Lower lobe of right lung (tissue), 2 donors: ENCODE measurements at places on chromosomes 5 and 9. TPM values are rescaled to one million over a fixed set of nuclear protein-coding genes. Genes with fewer than 3 reads are reported as not detected.

- peak; percentile 61 for DNase-seq
- H3K4me1 ChIP-seq = no peaks in the 10 kb centered on the region
- no peak overlapping the region for H3K27ac ChIP-seq
- peaks cover 4% of the 10 kb centered on the region for H3K27me3 ChIP-seq
Observed at GRCh38 chr5:55146543-55147151, 13.3 kb upstream of the GPX8 start.

DNA sequence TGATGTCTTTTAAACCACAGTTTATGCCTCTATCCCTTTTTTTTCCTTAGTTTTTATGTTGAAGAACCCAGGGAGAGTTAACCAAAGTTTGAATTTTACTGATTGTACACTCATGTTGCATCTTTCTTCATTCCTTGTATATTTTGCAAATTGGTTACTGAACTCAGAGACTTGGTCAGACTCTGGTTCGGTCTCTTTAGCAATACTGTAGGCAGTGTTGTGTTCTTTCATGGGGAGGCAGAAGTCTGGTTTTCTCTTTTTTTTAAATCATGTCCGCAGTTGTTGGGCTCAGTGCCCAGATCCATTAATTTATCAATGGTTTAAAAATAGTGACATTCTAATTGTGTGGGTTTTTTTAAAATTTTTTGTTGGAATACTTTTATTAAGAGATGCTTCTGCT lies 23.4 kb downstream of the UBE2R2 start:
- no peaks in the 10 kb centered on the region for H3K27me3 ChIP-seq
- no peak overlapping the region for H3K4me3 ChIP-seq
- H3K27ac ChIP-seq = no peak overlapping the region
- DNase-seq = no peak

- H3K27ac ChIP-seq = no peak overlapping the region
- H3K4me3 ChIP-seq = no peak overlapping the region
- H3K4me1 ChIP-seq = no peaks in the 10 kb centered on the region
- peaks cover 8% of the 10 kb centered on the region for H3K27me3 ChIP-seq
Observed at GRCh38 chr9:93295031-93295430, 111.1 kb downstream of the WNK2 start.

GRCh38 chr5:63959177-63959982 lies 2.9 kb downstream of the HTR1A start:
- no peak overlapping the region for H3K4me3 ChIP-seq
- H3K36me3 ChIP-seq = no peaks in the 10 kb centered on the region
- peak; percentile 41 for DNase-seq
- H3K27ac ChIP-seq = no peak overlapping the region
- H3K4me1 ChIP-seq = no peaks in the 10 kb centered on the region
- peaks cover 43% of the 10 kb centered on the region for H3K27me3 ChIP-seq

- H3K27ac ChIP-seq = peak overlapping the region; percentile 26
- peaks cover 30% of the 10 kb centered on the region for H3K4me1 ChIP-seq
- no peak overlapping the region for H3K4me3 ChIP-seq
- DNase-seq = no peak
Observed at GRCh38 chr5:157819502-157820115, 39.3 kb downstream of the CLINT1 start.

DNA sequence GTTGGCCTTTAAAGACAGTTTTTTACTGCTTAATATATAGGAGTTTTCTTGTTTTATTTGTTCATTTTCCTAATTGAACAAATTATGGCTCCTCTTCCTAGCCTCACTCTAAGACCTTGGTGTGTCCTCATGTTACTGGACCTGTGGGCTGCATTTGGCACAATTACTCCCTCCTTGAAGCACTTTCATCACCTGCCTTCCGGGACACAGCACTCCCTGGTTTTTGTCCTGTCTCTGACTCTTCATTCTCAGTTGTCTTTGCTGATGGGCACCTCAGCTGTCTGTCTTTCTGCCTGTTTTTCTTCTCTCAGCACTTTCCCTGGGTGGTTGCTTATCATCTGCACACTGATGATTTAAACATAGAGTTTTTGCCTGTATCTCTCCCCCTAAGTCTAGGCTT lies 13.6 kb downstream of the GTF3C4 start:
- no peaks in the 10 kb centered on the region for H3K4me1 ChIP-seq
- no peak overlapping the region for H3K27ac ChIP-seq
- H3K27me3 ChIP-seq = no peaks in the 10 kb centered on the region
- peaks cover 77% of the 10 kb centered on the region for H3K36me3 ChIP-seq

DNA sequence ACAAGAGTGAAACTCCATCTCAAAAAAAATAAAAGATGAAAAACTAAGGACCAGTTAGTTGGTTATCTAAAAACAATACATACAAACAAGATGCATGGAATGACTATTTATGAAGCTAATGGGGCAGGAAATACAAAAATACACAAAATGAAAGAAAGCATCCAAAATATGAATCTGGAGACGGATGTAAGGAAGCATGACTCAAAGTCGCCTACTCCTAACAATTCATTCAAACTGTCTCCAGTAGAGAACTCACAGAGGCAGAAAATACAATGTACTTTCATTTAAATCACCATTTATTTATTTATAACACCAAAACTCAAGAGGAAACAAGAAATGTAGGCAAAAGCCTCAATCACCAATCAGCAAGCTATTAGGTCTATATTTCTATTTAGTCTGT lies 68.4 kb downstream of the SCAI start:
- no peak overlapping the region for H3K27ac ChIP-seq
- no peaks in the 10 kb centered on the region for H3K4me1 ChIP-seq
- no peaks in the 10 kb centered on the region for H3K36me3 ChIP-seq
- no peak for DNase-seq
- no peak overlapping the region for H3K4me3 ChIP-seq
- H3K27me3 ChIP-seq = no peaks in the 10 kb centered on the region

- H3K27me3 ChIP-seq = no peaks in the 10 kb centered on the region
- no peak for DNase-seq
- H3K27ac ChIP-seq = no peak overlapping the region
- H3K4me3 ChIP-seq = no peak overlapping the region
Observed at GRCh38 chr9:134652291-134653225, 11.0 kb downstream of the COL5A1 start.

- no peak for DNase-seq
- no peak overlapping the region for H3K4me3 ChIP-seq
- H3K4me1 ChIP-seq = no peaks in the 10 kb centered on the region
Observed at GRCh38 chr5:155434681-155435080, 421.1 kb downstream of the KIF4B start.

GRCh38 chr9:6777213-6777902 lies 19.6 kb downstream of the KDM4C start:
- peaks cover 8% of the 10 kb centered on the region for H3K4me1 ChIP-seq
- H3K36me3 ChIP-seq = no peaks in the 10 kb centered on the region
- DNase-seq = no peak
- no peak overlapping the region for H3K4me3 ChIP-seq

- peaks cover 10% of the 10 kb centered on the region for H3K4me1 ChIP-seq
- no peaks in the 10 kb centered on the region for H3K36me3 ChIP-seq
- H3K4me3 ChIP-seq = no peak overlapping the region
- no peak for DNase-seq
Observed at GRCh38 chr5:107393851-107394250, 276.9 kb downstream of the EFNA5 start.

GRCh38 chr9:134054891-134055811 lies 12.7 kb downstream of the BRD3 start:
- H3K4me1 ChIP-seq = peaks cover 53% of the 10 kb centered on the region
- H3K27me3 ChIP-seq = no peaks in the 10 kb centered on the region
- peak; percentile 41 for DNase-seq
- peaks cover 35% of the 10 kb centered on the region for H3K36me3 ChIP-seq
- H3K4me3 ChIP-seq = no peak overlapping the region

GRCh38 chr9:3939820-3940219 lies 360.0 kb downstream of the GLIS3 start:
- H3K4me3 ChIP-seq = no peak overlapping the region
- no peak for DNase-seq
- H3K4me1 ChIP-seq = no peaks in the 10 kb centered on the region

DNA sequence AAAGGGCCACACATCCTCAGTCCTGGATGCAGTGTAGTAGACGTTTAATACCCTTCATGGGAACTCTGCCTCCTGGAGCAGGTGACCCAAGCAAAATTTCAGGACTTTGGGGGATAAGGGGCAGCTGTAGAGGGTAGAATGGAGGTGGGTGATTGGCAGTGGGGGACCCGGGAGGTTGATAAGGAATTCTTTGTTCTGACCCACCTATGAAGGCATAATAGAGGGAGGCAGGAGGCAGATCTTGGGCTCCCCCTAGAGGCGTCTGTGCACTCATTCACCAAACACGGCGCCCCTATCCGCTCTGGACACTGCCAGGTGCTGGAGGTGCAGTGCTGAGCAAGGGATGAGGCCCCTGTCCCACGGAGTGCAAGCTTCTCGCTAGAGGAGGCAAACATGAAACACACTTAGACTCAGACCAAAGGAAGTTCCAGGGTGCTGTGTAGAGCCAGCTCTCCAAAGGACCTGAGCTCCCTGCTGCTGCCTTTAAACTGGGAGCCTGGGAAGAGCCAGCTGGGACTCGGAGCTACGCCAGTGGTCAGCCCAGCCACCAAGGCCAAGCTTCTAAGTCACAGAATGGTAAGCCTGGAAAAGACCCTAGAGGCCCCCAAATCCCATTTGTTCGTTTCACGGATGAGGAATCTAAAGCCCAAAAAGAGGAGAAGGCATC lies 7.7 kb downstream of the IL17B start:
- H3K4me3 ChIP-seq = no peak overlapping the region
- DNase-seq = peak; percentile 71
- H3K27ac ChIP-seq = no peak overlapping the region

GRCh38 chr9:127185931-127186781 lies 63.7 kb upstream of the ANGPTL2 start:
- H3K27me3 ChIP-seq = no peaks in the 10 kb centered on the region
- peak overlapping the region; percentile 74 for H3K27ac ChIP-seq
- DNase-seq = peak; percentile 64
- no peaks in the 10 kb centered on the region for H3K36me3 ChIP-seq

DNA sequence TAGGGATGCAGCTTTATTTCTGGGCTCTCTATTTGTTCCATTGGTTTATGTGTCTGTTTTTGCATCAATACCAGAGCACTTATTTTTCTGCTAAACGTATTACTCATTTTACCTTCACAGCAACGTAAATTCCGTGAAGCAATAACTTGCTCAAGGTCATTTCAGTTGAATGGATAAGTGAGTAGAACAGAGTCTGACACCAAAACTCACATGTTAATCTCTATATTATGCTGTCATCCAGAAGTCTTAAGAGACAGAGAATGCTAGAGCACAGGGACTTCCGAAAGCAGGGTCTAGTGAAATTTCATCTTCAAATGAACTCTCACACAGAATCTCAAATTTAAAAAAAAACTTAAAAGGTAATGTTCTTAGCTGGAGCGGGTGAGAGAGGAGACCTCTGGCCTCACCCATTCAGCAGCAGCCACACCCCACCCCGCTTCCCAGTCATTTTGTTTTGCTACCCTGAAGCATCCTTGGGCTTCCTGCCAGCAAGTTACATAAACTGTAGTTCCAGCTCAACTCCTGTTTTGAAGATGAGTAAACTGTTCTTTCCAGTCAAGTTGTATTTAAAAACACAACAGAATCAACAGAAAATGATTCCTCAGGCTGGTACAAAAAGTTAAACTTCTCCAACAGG lies 69.3 kb downstream of the TRIM36 start:
- H3K4me3 ChIP-seq = no peak overlapping the region
- no peak for DNase-seq
- no peaks in the 10 kb centered on the region for H3K4me1 ChIP-seq
- H3K27ac ChIP-seq = no peak overlapping the region
- H3K36me3 ChIP-seq = no peaks in the 10 kb centered on the region
- peaks cover 7% of the 10 kb centered on the region for H3K27me3 ChIP-seq

- H3K27me3 ChIP-seq = peaks cover 5% of the 10 kb centered on the region
- no peaks in the 10 kb centered on the region for H3K36me3 ChIP-seq
- no peak for DNase-seq
- H3K4me3 ChIP-seq = no peak overlapping the region
Observed at GRCh38 chr9:125376261-125377226, 114.9 kb downstream of the GAPVD1 start.

DNA sequence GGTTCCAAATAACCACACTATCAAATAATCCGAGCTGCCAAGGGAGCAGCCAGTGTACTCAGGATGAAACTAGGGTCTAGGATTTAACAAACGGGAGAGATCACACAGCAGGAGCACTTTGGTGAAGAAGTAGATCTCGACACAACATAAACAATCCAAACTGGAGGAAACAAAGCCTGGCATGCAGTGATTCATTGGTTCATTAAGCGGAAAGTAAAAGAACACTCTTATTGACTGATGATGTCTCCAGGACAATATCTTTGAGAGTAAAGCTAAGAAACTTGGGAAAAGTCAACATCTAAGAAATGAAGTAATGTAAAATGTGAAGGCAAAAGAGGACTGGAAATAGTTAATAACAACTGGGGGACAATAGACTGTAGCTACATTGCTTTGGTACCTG lies 1478.3 kb upstream of the CDH9 start:
- no peaks in the 10 kb centered on the region for H3K4me1 ChIP-seq
- DNase-seq = no peak
- H3K4me3 ChIP-seq = no peak overlapping the region
- H3K36me3 ChIP-seq = no peaks in the 10 kb centered on the region

- peaks cover 2% of the 10 kb centered on the region for H3K36me3 ChIP-seq
- H3K4me3 ChIP-seq = peak overlapping the region; percentile 85
- H3K27me3 ChIP-seq = no peaks in the 10 kb centered on the region
- DNase-seq = no peak
- peaks cover 46% of the 10 kb centered on the region for H3K4me1 ChIP-seq
- peak overlapping the region; percentile 86 for H3K27ac ChIP-seq
Observed at GRCh38 chr9:37904445-37905130, 661 bp upstream of the SLC25A51 start.

DNA sequence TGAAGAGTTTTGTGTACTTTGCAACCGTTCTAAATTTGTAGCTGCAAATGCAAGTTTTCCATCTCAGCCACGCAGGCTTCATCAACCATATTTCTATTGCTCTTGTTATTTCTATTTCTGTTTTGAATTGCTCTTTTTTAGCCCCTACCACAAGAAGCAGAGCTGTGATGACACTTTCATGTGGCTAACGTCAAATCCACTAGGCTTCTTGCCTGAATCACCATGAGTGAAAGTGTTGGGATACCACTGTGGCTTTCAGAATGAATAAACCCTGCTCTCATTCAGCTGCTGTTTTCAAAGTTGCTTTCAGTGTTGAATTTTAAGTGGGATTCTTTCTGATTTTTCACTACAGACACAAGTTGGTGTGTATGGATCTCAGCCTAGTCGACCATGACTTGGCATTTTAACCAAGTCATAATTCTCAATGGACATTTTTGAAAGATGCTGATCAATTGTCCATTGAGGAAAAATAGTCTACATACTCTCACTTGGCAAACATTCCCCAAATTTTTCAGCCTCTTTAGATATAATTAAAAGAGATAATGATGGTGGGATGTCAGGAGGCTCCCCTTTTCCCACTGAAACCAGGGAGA lies 41.0 kb upstream of the MTAP start:
- no peaks in the 10 kb centered on the region for H3K27me3 ChIP-seq
- H3K4me1 ChIP-seq = no peaks in the 10 kb centered on the region
- DNase-seq = no peak

- H3K4me3 ChIP-seq = no peak overlapping the region
- H3K27me3 ChIP-seq = no peaks in the 10 kb centered on the region
- peaks cover 24% of the 10 kb centered on the region for H3K4me1 ChIP-seq
- DNase-seq = no peak
- H3K27ac ChIP-seq = peak overlapping the region; percentile 60
- peaks cover 9% of the 10 kb centered on the region for H3K36me3 ChIP-seq
Observed at GRCh38 chr5:10724781-10725507, 36.1 kb downstream of the DAP start.

The SPINK4 gene
- not detected for total RNA-seq

The OR1Q1 gene
- total RNA-seq = not detected

The GPBP1 gene
- 70.6 TPM for total RNA-seq

The SPATA31C2 gene
- total RNA-seq = not detected

The PLPPR1 gene
- total RNA-seq = 5.4 TPM

The ZNF618 gene
- total RNA-seq = 10.2 TPM

The ANKRD18A gene
- total RNA-seq = 4.3 TPM

The GRIN1 gene
- 0.92 TPM for total RNA-seq

The CDC20B gene
- total RNA-seq = 0.24 TPM

The CCDC112 gene
- total RNA-seq = 7.4 TPM

The AOPEP gene
- total RNA-seq = 63.7 TPM

The SLC36A2 gene
- total RNA-seq = not detected

The NUDT2 gene
- 13.5 TPM for total RNA-seq

The PCDHA5 gene
- total RNA-seq = 0.18 TPM

The SPAAR gene
- 11.9 TPM for total RNA-seq
